ENCODE measurements at places on chromosomes 13 and 19. TPM values are rescaled to one million over a fixed set of nuclear protein-coding genes. Genes with fewer than 3 reads are reported as not detected.

RDH8 gene
- not detected for total RNA-seq

SLC10A2 gene
- not detected for total RNA-seq

DNA sequence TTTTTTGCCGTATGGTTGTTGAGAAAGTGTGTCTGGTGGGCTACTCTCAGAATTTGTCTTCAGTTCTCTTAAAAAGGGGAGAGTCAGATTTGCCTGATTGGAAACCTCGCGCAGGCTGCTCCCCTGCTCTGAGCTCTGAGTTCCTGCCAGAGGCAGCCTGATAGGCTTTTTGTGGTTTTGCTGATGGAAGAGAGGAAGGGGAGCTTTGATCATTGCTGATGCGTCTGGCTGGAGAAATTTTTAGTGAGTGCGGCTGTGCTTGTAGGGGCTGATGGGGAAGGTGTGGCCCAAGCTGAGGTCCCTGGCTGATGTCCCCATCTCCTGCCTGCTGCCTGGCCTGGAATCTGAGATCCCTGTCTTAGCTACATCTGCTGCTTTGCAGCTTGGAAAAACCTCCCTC lies 2.8 kb downstream of the CHST8 start:
- H3K4me1 ChIP-seq = no peaks in the 10 kb centered on the region
- H3K27me3 ChIP-seq = peaks cover 71% of the 10 kb centered on the region
- H3K4me3 ChIP-seq = no peak overlapping the region
- no peaks in the 10 kb centered on the region for H3K36me3 ChIP-seq

TMEM238 gene
- total RNA-seq = 40.4 TPM

DNA sequence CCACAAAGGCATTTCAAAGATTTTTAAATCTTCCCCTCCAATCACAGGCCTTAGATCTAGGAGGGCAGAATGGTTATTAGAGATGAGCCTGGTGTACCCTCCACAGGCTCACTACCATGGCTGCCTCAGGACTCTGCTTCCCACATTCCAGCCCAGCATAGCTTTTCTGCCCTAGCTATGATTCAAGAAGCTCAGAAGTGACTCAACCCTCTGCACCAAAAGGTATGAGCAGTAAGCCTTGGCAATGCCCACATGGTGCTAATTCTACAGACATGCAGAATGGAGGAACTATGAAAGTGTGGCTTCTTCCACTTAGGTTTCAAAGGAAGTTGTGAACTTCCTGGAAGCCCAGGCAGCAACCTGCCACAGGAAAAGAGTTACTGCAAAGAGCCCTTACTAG lies 786.2 kb downstream of the SLITRK6 start:
- H3K4me1 ChIP-seq = no peaks in the 10 kb centered on the region
- H3K36me3 ChIP-seq = no peaks in the 10 kb centered on the region
- no peaks in the 10 kb centered on the region for H3K27me3 ChIP-seq

GRCh38 chr19:55176076-55176475 lies 4.0 kb downstream of the SYT5 start:
- H3K27me3 ChIP-seq = no peaks in the 10 kb centered on the region
- H3K4me3 ChIP-seq = no peak overlapping the region
- DNase-seq = no peak
